ENCODE measurements at places on chromosomes 4 and X. TPM values are rescaled to one million over a fixed set of nuclear protein-coding genes. Genes with fewer than 3 reads are reported as not detected.

DNA sequence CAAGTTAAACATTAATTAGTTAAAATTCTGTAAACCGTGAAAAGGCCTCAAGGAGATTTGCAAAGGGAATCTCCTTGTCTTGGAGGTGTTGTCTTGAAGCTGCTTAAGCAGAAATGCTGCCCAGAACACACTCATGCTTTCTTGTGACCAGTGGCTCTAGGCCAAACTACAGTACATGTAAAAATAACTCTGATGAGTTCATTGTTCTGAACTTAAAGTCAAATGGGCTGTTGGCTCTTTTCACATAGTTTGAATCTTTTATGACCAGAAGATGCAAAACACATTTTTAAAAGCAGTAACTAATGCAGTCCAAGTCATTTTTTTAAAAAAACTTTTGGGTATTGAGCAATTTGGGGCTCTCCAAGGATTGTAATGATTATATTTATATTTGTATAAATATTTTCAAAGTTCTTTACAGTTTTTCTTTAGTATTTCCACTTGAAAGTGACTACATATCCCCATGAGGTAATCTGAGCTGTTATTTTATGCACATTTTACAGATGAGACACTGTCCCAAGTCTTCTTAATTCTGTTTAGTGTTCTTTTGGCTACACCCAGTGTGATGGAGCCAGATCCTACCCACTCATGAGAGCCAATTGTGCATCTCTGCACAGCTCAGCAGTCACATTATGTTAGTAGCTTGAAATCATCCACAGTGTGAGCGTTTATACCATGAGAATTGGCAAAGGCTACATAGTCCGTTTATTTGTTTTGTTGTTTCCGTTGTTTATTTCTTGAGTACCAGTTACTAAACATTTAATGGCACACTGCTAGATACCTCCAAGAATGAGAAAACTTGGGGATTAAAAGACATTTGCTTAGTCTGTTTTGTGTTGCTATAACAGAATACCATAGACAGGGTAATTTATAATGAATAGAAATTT, 112.8 kb upstream of the ATXN3L start:
- no peaks in the 10 kb centered on the region for H3K36me3 ChIP-seq
- no peak overlapping the region for H3K4me3 ChIP-seq
- no peak overlapping the region for H3K27ac ChIP-seq
- no peaks in the 10 kb centered on the region for H3K27me3 ChIP-seq
- peaks cover 20% of the 10 kb centered on the region for H3K4me1 ChIP-seq
- no peak for DNase-seq

DNA sequence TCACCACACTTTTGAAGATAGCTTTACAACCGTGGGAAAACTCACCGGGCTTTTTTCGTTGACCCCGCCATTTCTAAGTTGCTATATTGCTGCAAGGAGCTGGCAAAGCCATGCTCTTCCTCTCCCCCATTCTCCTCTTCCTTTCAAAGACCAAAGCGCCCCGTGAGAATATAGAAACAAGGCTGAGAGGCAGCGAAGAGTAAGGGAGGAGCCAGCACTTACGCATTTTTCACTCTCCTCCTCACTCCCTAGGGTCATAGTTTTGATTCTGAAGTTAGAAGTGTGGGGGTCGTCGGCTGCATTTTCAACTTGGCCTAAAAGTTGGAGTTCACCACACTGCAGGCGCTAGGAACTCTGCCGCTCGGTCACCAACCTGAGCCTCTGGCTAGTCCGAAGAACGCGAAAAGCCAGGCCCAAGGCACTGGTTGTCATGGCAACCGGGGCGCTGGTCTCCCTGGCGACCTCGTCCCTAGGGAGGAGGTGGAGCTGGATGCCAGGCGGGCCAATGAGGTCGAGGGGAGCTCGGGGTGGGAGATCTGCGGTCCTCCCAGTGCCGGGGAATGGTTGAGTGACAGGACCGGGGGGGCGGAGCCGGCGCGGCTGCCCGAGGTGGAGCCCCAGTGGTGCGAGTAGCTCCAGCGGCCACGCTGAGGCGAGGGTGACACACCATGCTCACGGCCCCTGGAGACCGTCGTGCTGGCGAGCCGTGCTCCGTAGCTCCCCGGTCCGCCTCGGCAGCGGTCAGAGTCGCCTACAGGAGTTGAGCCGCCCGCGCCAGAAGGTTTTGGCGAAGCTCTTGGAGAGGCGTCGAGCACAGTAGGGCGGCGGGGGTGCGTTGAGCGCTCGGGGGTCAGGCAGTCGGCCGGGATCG, at the start of gene PTPN13:
TSS of gene PTPN13 (plus strand) at position 628 of the 871 bp plus-strand sequence. CDS start 40,942 bp downstream, outside the sequence.
- peaks cover 35% of the 10 kb centered on the region for H3K36me3 ChIP-seq
- peak; percentile 98 for DNase-seq
- peak within 1 kb of the TSS; percentile 69 for H3K27ac ChIP-seq
- H3K27me3 ChIP-seq = no peaks in the 10 kb centered on the region

Gene TRPC5OS
- total RNA-seq = not detected

Gene MAGEB1
- total RNA-seq = not detected
